ENCODE measurements at places on chromosomes 5 and 9.

GRCh38 chr5:60700416-60700757 lies 421 bp upstream of the DEPDC1B start:
- DNase-seq, result peak; percentile 30

GRCh38 chr9:133876836-133877235 lies 115.3 kb downstream of the VAV2 start:
- no peak for DNase-seq

GRCh38 chr5:178511172-178511571 lies 79.0 kb downstream of the COL23A1 start:
- no peak for DNase-seq

DNA sequence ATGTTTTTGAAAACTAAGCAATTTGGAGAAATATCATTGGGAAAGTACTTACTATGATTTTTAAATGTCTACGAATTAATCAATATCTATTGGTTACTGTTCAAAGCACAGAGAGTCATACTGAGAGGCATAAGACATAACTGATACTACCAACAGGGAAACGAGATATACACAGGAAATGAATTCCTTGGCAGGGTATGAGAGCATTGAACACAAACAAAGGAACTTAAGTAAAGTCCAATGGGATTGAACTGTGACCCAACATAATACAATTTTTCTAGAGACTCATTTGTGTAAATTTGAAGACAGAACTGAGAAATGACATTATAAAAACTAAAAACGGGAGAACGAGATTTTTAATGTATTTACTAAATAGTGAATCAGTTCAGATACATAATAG lies 1.3 kb upstream of the ITGA1 start:
- DNase-seq, result no peak

DNA sequence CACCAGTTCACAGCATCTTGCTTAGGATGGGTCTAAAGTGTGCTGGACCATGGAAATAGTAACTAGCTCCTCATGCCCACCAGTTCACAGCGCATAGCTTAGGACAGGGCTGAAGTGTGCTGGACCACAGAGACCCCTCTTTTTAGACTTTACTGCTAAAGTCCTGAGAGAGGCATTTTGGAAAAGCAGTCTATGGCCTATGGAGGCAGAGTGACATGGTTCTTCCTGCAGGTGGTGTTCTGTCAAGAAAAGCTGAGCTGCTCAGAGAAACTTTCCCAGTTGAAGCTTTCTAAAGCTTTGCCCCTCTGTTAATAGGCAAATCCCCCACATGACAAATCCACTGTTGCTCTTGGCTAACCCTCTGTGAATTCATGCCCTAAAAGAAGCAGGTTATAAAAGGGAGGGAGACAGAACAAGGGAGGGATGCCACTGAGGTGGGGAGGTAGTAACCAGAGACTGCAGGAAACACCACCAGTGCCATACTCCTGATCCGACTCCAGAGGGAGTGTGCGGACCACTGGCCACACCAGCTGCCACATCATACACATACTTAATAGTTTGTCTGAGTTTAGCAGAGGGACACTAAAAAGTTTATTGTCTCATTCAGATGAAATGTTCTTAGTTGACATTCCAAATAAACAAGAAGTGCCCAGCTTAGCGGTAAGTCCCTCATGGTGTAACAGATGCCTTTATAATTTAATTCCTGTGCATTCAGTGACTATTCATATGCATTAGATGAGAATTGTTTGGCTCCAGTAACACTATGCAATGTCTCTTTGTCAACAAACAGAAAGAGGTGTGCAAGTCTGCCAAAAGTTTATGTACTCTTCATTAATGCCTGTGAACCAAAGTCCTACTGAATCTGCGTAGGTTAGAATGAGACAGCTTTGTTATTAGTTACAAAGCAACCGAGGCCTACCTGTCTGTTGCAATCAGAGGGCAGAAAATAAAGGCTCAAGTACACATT lies 236.2 kb upstream of the NFIL3 start:
- DNase-seq, result peak; percentile 49

DNA sequence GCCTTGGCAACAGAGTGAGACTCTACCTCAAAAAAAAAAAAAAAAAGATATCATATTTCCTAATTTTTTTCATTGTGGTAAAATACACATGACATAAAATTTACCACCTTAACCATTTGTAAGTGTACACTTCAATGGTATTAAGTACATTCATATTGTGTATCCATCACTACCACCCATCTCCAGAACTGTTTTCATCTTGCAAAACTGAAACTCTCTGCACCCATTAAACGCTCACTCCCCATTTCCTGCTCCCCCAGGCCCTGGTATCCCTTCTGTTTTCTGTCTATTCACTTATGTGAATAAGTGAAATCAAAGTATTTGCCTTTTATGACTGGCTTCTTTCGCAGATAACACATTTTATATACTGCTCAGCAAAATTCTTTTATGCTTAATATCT lies 12.8 kb downstream of the LRRC8A start:
- DNase-seq, result no peak
